ENCODE measurements at places on chromosomes 4 and X. TPM values are rescaled to one million over a fixed set of nuclear protein-coding genes. Genes with fewer than 3 reads are reported as not detected.

The RTL5 gene
- 0.29 TPM for total RNA-seq

The APEX2 gene
- 33.9 TPM for total RNA-seq

The BGN gene
- not detected for total RNA-seq

The LAS1L gene
- 62.5 TPM for total RNA-seq

The SMIM43 gene
- total RNA-seq, result not detected

GRCh38 chr4:17310269-17310652 lies 201.6 kb downstream of the QDPR start:
- no peaks in the 10 kb centered on the region for H3K36me3 ChIP-seq
- no peak overlapping the region for H3K27ac ChIP-seq
- no peak for DNase-seq
- H3K4me3 ChIP-seq, result no peak overlapping the region
- peaks cover 6% of the 10 kb centered on the region for H3K27me3 ChIP-seq

- H3K4me1 ChIP-seq, result peaks cover 77% of the 10 kb centered on the region
- no peaks in the 10 kb centered on the region for H3K27me3 ChIP-seq
- H3K36me3 ChIP-seq, result peaks cover 11% of the 10 kb centered on the region
- no peak for DNase-seq
Measured at GRCh38 chr4:184235526-184235925, 17.9 kb upstream of the ENPP6 start.

- no peaks in the 10 kb centered on the region for H3K36me3 ChIP-seq
- no peaks in the 10 kb centered on the region for H3K27me3 ChIP-seq
- H3K27ac ChIP-seq, result no peak overlapping the region
- DNase-seq, result no peak
- no peak overlapping the region for H3K4me3 ChIP-seq
Measured at GRCh38 chr4:181548873-181549575, 694.2 kb upstream of the TENM3 start.

DNA sequence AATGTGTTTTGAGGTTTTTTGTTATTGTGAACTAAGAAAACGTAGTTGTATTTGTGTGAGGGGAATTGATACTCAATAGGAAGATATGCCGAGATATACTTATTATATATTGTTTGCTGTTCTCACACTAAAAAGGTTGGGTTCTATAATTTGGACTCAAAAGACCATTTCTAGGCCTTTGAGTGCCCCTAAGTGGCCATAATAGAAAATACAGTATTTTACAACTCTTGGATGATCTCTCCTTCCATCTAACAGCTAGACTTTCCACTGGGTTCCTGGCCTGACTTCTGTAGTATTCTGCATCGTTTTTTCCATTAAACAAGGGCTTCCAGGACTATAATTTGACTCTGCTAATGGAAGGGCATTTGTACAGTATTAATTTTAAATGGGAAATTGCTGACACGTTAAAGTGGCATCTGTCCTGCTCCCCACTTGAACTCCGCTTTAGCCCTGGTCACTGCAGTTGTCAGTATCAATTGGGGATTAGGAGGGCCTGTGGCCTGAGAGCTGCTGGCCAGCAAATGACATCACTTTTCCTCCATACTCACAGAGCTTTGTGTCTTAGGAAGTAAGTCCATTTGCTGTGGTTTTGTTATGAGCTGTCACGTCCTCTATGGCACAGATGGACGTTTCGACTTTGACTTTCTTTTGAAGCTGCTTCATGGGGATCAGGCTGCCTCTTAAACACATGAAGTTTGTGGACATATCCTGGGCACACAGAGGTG lies 176.9 kb downstream of the SLIT2 start:
- DNase-seq, result no peak
- no peaks in the 10 kb centered on the region for H3K36me3 ChIP-seq
- H3K27me3 ChIP-seq, result peaks cover 4% of the 10 kb centered on the region
- H3K27ac ChIP-seq, result no peak overlapping the region

DNA sequence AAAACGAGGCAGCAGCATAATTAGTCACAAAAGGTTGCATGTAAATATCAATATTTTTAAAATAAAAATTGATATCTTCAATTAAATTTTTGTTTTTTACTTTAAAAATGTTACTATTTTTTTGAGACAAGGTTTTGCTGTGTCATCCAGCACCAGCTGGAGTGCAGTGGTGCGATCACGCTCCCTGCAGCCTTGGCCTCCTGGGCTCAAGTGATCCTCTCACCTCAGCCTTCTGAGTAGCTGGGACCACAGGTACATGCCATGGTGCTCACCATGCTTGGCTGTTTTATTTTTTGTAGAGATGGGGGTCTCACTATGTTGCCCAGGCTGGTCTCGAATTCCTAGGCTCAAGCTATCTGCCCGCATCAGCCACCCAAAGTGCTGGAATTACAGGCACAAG lies 96.8 kb upstream of the FRAS1 start:
- no peaks in the 10 kb centered on the region for H3K36me3 ChIP-seq
- H3K27ac ChIP-seq, result no peak overlapping the region
- no peaks in the 10 kb centered on the region for H3K27me3 ChIP-seq

DNA sequence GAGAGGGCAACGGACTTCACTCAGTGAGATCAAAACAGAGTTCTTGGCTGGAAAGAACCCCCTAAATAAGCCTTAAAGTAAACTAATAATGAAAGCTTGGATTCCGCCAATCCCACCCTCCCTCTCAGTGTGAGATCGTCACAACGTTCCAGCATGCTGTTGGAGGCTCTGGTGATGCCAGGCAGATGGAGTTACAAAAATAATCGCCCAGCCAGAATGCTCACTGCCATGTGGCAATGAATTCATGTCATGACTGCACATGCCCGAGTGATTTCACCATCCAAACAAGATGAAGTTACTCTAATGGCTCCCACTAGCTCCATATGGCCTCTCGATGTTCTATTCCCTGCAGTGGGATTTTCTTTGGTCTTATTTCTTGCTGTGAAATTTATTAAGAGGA lies 248.0 kb downstream of the SPATA18 start:
- no peaks in the 10 kb centered on the region for H3K4me1 ChIP-seq
- H3K36me3 ChIP-seq, result no peaks in the 10 kb centered on the region
- no peak overlapping the region for H3K4me3 ChIP-seq
- DNase-seq, result no peak
- no peak overlapping the region for H3K27ac ChIP-seq
- H3K27me3 ChIP-seq, result no peaks in the 10 kb centered on the region

All from activated T-helper 1 cell treated with anti-CD3 and anti-CD28 coated beads, Interleukin-12 subunit alpha, Interleukin-12 subunit beta, Interleukin-2, Interleukin-4 antibody, amounts not matched to agents 30 ng/mL and 10 ng/mL and 1 ng/mL, durations not matched to agents 14 hours and 24 hours and 36 hours (primary cell).